Vagina (tissue), 2 donors: ENCODE measurements at places on chromosomes 16 and 17.

DNA sequence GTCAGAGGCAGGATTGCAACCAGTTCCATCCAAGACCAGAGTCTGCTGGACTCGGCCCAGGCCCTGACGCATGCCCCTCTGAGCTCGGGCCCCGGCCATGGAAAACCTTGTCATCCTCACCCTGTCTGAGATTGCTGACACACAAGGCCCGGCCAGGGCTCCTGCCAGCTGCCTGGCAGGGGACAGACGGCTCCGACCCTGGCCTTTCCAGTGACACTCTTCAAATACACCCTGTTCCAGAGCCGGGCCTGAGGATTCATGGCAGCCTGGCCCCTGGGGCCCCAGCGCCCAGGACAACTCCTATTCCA is 3.2 kb upstream of the PABPN1L start:
- no peak for DNase-seq

- no peak for DNase-seq
Measured at GRCh38 chr16:29972992-29973383, 680 bp upstream of the TAOK2 start.

DNA sequence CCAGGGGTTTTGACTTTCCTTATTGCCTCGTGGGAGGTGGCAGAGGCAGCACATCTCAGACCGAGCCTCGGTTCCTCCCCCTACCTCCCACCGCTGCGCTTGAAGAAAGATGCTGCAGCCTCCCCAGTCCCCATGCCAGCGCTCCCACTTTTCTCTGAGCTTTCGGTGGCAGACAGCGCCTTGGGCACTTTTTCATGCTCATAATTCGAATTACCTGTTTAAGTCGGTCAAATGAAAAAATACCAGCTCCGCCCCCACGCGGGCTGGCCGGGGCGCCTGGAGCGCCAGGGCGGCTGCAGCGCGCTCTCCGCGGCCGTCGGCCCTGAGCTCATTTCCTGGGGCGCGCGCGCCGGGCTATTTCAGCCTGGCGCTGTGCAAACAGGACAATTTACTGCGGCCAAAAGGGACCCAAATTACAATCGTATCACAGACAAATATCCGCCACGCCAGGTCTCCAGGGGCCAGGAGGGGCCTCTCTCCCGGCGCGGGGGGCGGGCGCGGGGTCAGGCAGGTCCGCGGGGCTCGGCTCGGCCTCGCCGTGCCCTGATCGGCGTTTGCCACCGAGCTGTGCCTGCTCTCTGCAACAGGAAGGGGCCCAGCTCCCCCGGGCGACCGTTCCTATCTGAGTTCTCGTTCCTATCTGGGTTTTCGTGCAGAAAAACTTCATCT is 45.0 kb downstream of the SOST start:
- no peak for DNase-seq

- no peak for DNase-seq
Measured at GRCh38 chr16:79188115-79188738, 412.3 kb downstream of the MAF start.

- no peak for DNase-seq
Measured at GRCh38 chr17:7213895-7214299, 5.7 kb downstream of the DLG4 start.

GRCh38 chr17:27879987-27880608 is 13.1 kb downstream of the LYRM9 start:
- DNase-seq: no peak

DNA sequence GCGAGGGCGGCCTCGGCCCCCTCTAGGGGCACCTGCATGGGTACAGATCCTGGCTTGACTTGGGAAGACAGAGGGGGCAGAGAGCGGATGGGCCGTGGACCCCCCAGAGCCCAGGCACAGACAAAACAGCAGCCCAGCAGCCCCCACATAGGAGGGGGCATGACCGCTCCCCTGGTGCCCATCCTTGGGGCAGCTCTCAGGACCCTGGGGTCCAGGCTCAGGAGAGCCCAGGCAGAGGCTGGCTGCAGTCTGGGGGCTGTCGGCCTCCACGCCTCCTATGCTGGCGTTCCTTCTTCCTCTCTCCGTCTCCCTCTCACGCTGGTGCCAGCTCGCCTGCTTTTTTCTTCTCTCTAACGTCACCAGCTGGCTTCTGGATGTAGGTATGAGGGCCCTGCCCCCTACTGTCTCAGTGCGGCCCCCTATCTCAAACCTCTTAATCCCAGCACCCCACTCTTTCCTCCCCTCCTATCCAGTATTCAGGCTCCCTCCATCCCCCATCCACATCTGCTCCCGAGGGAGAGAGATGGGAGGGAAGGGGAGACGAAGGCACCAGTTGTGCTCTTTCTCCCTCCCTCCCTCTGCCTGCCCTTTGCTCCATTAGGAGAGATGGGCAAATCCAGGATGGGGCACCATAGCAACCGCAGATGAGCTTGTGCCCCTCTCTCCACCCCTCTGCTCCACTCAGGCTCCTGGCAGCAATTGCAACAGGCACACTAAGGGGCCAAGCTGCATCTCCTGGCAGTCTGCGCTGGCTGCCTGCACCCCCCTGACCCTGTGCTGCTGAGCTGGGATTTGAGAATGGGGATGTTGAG is at the start of gene GPR179:
GPR179 (minus strand) TSS at position 349 of the 812 bp plus-strand sequence; CDS start at position 182, 167 bp downstream.
- DNase-seq: no peak

- DNase-seq: no peak
Measured at GRCh38 chr16:50478773-50479149, 69.4 kb upstream of the NKD1 start.

DNA sequence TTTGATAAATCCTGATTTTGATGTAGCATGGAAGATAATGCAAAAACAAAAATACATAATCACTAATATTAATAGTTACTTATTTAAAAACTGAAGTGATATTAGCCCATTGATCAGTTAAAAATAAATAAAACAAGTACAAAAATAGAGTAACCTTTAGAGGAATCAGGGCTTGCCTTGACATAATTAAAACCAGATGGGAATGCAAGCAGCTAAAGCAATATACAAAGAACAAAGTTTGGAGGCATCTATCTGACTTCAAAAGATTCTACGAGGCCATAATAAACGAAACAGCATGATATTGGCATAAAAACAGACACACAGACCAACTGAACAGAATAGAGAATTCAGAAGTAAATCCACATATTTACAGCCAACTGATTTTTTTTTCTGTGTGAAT is 15.0 kb upstream of the HEATR3 start:
- no peak for DNase-seq

- no peak for DNase-seq
Measured at GRCh38 chr16:51710186-51710585, 559.1 kb upstream of the SALL1 start.

GRCh38 chr17:27551701-27552248 is 79.2 kb upstream of the LGALS9 start:
- DNase-seq: no peak

- no peak for DNase-seq
Measured at GRCh38 chr17:43427362-43428043, 28.7 kb downstream of the ARL4D start.

GRCh38 chr17:30220414-30220813 is 15.1 kb downstream of the SLC6A4 start:
- no peak for DNase-seq

- DNase-seq: no peak
Measured at GRCh38 chr17:55216888-55217287, 47.9 kb upstream of the HLF start.

DNA sequence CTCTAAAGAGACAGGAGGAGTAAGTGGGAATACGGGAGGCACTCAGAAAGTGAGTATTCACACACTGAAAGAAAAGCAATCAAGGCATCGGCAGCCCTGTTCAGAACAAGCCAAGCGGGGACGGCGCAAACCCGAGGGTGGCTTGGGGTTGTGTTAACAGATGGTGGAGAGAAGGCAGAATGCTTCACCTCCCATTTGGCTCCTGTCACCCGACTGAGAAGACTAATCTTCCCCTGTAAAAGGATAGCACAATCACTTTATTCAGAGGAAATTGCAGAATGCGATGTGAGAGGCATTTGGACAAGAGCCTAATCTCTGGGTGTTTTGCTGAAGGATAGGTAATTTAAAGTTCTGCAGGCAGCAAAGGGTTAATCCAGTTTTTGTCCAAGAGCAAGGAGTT is 119.3 kb upstream of the WSCD1 start:
- DNase-seq: no peak
